ENCODE measurements at places on chromosomes 1 and 21.

- DNase-seq, result no peak
Observed at GRCh38 chr1:57770772-57771171, 346.9 kb upstream of the DAB1 start.

DNA sequence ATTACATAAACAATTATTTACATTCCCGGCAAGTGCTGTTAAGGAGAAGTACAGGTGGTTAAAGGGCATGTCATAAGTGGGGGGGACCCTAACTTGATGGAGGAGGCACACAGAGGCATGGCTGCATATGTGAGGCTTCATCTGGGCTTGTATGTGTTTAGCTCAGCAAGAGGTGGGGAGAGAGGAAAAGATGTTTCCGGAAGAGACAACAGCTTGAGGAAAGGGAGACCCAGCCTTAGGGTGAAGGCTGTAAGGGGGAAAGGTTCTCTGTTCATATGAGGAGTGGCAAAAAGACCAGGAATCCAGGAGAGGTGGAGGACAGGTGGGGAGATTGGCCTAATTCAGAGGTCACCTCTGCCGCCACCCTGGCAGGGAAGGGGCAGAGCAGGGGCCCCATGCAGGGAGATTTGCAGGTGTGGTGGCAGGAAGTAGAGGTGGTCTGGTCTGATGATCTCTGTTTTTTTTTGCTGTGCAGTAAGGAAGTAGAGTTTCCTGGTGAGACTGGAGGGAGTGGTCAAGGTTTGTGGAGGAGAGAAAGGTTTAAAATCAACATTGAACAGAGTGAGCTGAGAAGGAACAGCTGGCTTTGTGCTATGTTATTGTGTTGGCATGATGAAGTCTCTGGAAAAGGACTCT lies 9.0 kb downstream of the TRAF5 start:
- DNase-seq, result no peak

DNA sequence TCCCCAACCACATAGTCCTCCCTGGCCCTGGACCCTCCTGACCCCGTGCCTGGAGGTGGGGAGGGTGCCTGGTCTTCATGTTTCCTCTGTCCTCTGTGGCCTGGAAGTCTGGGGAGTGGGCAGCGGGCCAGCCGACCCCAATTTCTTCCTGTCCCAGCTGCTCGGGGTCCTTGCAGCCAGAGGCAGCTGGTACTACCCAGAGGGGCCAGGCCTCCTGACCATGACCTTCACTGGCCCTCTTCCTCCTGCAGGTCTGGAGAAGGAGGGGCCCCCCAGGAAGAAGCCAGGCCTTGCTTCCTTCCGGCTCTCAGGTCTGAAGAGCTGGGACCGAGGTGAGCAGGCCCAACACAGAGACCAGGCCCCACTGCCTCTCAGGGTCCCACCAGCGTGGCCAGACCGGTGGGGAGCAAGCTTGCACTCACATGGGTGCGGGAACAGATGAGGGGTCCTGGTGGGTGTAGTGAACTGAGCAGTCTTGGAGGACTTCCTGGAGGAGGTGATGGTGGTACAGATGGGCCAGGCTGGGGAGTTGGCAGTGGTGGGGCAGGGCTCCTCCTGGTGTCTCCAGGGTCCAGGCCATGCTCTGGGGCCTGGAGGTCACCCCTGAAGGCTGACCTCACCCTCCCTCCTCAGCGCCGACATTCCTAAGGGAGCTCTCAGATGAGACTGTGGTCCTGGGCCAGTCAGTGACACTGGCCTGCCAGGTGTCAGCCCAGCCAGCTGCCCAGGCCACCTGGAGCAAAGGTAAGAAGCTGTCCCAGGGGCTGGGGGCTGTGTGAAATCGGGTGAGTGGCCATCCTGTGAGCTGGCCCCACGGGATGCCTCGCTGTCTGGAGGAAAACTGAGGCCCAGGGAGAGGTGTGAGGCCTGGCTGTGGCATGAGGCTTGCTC lies 32.7 kb downstream of the TRIM11 start:
- no peak for DNase-seq

DNA sequence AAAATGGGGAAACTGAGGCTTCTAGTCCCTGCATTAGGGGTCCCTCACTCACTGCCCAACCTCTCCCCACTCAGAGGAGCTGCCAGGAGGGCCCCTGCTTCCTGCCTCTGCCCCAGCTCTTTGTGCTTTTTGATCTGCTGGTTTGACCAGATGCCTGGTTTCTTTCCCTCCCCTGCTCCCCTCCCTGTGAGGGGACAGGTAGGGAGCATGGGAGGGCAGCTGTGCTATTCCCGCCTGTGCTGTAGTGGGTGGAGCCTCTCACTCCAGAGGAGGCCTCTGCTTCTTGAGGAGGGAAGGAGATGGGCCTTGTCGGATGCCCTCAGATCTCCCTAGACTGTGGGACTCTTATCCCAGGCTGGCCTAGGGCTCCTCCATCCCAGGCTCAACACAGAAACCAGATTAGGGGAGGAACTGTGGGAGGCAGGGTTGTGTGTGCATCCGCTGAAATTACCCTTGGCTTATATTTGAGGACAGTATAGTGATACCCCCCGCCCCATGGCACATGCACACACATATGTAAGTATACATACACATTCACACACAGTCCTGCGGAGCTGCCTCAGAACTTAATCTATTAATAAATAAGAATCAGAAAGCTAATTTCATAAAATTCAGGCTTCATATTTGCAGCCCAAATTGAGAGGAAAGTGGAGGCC lies 4.6 kb downstream of the BOLA1 start:
- no peak for DNase-seq

Data from hematopoietic multipotent progenitor cell (in vitro differentiated cells).